ENCODE measurements at places on chromosomes 16 and 17. TPM values are rescaled to one million over a fixed set of nuclear protein-coding genes. Genes with fewer than 3 reads are reported as not detected.
A peak's percentile ranks its signal among the peaks of the same experiment; 100 is the strongest.

Gene CBFA2T3
- 0.95 TPM for total RNA-seq

- DNase-seq = no peak
Observed at GRCh38 chr17:60169921-60170817, 20.4 kb downstream of the CA4 start.

GRCh38 chr16:77376358-77376757 is 58.5 kb downstream of the ADAMTS18 start:
- DNase-seq = no peak

- no peak for DNase-seq
Observed at GRCh38 chr16:50677351-50677750, 3.8 kb downstream of the SNX20 start.

DNA sequence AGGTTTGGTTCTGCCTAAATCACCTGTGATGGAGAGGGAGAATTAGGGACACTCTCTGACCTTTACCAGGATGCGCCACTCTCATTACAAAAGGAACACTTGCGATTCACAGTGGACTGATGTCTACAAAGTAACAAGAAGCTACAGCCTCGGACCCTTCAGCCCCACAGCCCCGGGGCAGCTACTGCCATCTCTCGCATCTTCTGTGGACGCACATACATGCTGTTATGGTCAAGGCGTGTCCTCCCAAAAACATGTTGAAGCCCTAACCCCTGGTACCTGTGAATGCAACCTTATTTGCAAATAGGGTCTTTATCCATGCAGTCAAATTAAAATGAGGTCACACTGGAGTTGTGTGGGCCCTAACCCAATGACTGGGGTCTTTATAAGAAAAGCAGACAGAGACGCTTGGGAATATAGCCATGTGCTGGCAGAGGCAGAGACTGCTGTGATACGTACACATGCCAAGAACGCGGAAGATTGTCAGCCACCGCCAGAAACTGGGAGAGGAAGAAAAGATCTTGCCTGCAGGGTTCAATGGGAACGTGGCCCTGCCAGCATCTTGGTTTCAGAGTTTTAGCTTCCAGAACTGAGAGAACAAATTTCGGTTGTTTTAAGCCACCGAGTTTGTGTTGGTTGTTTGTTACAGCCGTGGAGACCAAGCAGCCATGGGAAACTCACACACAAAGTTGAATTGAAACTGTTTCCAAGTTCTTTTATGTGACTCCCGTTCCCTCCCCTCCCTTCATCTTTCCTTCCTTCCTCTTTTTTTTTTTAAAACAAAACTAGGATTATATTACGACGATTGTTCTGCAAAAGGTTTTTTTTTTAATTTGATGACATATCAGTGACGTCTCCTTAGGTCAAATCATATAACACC is 23.1 kb downstream of the ATP2C2 start:
- DNase-seq = no peak

- DNase-seq = no peak
Observed at GRCh38 chr17:28954886-28955285, 3.6 kb upstream of the PHF12 start.

- no peak for DNase-seq
Observed at GRCh38 chr17:14119546-14119945, 50.2 kb downstream of the COX10 start.

DNA sequence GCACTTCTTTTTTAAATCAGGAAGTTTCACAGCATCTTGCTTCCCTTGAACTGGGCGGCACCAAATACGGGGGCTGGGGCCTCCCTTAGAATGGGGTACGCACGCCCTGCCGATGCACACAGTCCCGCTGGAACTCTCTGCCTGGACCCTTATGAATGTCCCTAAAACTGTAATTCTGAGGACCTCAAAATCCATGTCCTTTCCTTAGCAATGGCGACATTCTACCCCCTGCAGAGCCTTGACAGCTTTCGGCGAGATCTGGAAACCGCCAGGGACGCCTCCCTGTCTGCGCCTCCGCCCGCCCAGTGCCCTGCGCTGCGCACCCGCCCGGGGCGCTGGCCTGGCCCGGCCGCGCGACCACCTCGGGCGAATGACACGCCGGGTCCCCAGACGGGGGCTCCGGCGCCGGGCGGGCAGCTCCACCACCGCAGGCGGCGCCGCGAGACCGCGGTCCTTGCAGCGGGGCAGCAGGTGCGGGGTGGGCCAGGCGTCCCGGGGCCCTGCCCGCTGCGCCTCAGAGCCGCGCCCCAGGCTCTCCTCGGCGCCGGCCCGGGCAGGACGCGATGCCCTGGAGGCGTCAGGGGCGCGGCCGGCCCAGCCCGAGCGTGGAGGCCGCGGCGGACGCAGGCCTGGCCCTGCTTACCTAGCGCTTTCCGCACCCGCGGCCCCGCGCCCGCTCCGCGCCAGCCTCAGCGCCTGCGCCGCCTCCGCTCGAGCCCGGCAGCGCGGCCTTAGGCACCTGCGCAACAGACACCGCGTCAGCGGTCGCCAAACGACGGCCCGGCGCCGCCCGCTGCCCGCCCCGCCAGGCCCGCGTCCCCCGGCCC is 548 bp downstream of the HAGH start:
- DNase-seq = peak; percentile 20

Gene GNG13
- total RNA-seq = not detected

GRCh38 chr16:87948119-87948545 is 3.1 kb upstream of the BANP start:
- no peak for DNase-seq

- no peak for DNase-seq
Observed at GRCh38 chr17:19322129-19322505, 40.4 kb downstream of the B9D1 start.

Gene GPR139
- not detected for total RNA-seq
